Stimulated activated CD8-positive, alpha-beta memory T cell treated with anti-CD3 and anti-CD28 coated beads, Interleukin-7, amount 100 ng/mL, for 4 hours (primary cell): ENCODE measurements at places on chromosomes 13 and 19.
A peak's percentile ranks its signal among the peaks of the same experiment; 100 is the strongest.

GRCh38 chr13:38785042-38785441 is 98.2 kb downstream of the FREM2 start:
- no peak for DNase-seq

GRCh38 chr19:12789904-12790619 is 1.2 kb upstream of the JUNB start:
- DNase-seq: peak; percentile 77

DNA sequence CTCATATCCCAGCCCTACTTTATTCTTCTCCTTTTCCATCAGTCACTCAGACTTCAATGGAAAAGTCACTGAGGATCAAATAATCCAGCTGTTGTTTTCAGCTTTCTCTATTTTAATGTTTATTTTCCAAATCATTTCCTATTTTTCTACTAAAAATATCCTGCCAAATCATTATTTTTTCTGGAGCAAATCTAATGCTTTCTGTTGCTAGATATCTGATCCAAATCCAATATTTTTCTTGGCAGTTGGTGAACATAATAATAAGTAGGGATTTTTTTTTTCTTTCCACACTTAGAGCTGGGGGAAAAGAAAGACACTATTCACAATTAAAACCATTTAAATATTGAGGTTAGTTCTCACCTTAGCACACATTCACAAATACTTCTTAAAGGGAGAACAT is 656.1 kb downstream of the DACH1 start:
- DNase-seq: no peak

DNA sequence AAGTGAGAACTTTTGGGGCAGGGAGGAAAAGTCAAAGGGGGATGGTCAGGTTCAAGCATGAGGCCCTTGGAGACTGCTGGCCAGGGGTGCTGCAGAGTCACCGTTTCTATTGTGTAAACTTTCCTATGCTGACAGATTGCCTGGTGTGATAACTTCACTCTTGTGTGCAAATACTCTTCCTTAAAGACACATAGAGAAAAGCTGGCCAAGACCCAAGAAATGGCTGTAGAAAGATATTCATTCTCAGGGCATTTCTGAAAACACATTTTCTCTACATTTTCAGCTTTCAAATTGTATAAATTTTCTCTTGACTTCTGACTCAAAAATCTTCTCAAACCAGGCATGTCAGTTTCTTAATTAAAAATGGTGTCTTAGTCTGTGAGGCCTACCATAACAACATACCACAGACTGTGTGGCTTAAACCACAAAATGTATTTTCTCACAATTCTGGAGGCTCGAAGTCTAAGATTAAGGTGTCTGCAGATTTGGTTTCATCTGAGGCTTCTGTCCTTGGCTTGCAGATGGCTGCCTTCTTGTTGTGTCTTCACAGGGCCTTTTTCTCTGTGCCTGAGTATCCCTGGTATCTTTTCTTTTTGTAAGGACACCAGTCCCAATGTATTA is 304.5 kb downstream of the KCNRG start:
- DNase-seq: no peak

DNA sequence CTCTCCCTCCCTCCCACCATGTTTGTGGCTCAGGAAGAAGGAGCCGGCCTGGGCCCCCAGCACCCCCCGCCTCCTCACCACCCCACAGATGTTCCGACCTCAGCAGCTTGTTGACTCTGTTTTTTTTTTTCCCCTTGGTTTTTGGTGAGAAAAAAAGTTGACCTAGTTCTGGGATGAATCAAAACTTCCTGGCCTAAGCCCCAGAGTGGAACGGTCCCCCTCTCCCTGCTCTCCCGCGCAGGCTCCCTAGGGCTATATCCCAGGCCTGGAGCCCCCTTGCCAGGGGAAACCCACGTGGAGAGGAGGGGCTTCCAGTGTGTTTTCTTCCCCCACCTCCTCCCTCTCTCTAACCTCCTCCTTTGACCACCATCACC is 4.0 kb downstream of the COL5A3 start:
- no peak for DNase-seq

DNA sequence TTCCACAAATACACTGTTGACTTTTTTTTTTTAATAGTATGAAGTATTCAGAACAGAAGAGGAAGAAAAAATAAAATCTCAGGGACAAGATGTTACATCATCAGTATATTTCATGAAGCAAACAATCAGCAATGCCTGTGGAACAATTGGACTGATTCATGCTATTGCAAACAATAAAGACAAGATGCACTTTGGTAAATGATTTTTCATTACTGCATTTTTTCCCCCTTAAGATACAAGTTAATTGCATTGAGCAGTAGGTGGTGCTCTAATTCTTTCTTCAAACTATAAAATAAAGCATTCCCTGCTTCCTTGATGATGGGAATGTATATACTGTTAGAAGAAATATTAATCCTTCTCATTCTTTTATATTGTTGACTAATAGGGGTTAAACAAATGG is 17.1 kb downstream of the UCHL3 start:
- DNase-seq: no peak

- no peak for DNase-seq
These were observed 672.8 kb downstream of the PCDH9 start for GRCh38 chr13:66557357-66557756.

DNA sequence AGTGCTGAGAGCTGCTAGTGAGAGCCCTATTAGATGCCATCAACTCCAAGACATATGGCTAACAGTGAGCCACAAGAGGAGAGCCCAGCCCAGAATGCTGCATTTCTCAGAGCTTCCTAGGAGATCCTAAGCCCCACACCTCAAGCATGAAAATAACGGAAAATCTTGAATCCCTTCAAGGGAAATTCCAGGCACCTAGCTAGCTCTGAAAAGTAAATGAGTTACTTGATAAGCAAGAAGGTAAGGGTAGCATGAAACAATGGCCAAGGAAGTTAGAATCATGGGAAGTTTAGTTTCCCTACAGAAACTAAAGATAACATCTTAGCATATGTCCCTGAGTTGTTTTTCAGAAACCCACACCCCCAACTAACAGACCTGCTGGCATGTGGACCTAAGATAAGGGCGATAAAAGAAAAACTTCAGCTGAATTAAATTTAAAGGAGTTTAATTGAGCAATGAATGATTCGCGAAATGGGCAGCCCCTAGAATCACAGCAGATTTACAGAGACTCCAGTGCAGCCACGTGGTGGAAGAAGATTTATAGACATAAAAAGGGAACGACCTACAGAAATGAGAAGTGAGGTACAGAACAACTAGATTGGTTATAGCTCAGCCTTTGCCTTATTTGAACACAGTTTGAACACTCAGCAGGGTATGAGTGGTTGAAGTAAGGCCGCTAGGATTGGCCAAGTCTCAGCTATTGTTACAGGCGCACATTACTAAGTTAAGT is 301.3 kb upstream of the DACH1 start:
- DNase-seq: no peak

DNA sequence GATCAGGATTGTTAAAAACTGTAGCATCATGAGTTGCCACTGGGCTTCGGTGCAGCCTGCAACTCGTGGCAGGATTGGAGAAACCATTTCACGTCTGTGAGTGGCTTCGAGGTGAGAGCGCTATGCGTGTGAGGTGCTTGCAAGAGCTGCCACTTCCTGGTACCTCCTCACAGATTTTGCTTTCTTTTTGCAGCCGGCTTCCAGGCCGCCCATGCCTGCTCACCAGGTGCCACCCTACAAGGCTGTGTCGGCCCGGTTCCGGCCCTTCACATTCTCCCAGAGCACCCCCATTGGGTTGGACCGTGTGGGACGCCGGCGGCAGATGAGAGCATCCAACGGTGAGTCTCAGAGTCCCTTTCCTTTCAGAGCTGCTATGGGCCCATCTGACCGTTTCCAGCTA is 57.9 kb upstream of the C1QTNF9 start:
- DNase-seq: peak; percentile 77

DNA sequence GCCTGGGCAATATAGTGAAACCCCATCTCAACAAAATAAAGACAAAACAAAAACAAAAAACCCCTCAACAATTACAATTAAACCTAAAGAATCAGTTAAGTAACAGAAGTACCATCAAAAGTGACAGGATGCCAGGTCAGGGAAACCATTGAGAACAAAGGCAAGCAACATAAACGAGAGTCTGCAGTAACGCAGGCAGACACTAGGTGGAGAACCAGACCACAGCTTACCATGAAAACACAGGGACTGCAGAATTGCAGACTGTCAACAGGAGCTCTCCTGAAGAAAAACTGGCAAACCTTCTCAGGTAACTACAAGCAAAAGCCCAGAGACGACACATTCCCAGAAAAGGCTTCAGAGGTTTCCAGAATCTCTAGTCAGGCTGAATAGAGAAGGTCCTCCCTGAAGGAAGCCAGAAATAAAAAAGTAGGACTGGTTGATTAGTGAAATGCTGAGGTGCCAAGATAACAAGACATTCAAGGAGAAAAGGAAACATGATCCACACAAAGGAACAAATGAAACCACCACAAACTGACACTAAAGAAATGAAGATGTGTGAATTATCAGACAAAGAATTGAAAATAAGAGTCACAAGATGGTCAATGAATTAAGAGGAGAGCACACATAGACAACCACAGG is 2.2 kb upstream of the ZNF665 start:
- peak; percentile 44 for DNase-seq

DNA sequence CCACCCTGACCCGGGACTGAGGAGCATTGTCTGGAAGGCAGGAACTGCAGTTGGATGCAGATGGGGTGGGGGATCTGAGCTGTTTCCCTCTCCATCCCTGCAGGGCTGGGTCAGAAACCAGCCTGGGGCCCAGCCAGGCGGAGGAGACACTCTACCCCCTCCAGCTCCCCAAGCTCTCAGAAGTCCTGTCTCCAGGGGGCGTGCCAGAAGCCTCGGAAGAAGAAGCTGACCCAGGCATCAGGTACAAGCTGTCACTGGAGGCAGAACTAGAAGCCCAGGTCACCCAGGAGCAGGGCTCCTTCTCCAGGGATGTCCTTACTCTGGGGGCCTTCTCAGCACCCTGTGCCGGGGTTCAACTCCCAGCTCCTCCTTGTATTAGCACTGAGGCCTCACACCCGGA is 15.5 kb downstream of the SIX5 start:
- no peak for DNase-seq

- no peak for DNase-seq
These were observed 1488.1 kb upstream of the PRR20A start for GRCh38 chr13:55652657-55653056.

GRCh38 chr19:39080431-39080830 is 3.7 kb upstream of the ACP7 start:
- no peak for DNase-seq

DNA sequence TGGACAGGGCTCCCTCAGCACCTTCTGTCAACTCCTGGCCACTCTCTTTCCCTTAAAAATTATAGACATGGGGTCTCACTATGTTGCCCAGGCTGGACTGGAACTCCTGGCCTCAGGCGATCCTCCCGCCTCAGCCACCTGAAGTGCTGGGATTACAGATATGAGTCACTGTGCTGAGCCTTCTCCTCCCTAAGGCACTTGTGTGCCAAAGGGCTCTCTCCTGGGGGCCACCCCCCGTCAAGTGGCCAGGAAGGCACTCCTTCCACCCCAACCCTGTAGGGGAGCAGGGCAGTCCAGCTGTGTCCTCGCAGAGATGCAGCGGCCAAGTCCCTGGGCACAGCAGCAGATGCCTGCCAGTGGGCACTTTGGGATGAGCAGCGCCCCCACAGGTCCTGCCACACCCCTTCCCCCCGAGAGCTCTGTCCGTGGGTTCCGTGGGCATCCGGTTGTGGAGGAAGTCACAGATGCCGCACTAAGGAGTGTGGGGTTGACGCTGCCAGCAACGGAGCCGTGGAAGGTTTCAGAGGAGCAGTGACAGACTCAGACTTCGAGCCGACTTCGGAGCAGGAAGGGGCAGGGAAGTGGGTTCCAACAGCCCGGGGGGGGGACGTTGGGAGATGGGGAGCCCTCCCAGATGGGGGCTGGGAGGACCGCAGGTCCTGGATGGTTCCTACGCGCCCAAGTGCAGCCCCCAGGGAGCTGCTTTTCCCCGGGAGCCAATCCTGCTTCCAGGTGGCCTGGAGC is 3.3 kb upstream of the UQCR11 start:
- no peak for DNase-seq

DNA sequence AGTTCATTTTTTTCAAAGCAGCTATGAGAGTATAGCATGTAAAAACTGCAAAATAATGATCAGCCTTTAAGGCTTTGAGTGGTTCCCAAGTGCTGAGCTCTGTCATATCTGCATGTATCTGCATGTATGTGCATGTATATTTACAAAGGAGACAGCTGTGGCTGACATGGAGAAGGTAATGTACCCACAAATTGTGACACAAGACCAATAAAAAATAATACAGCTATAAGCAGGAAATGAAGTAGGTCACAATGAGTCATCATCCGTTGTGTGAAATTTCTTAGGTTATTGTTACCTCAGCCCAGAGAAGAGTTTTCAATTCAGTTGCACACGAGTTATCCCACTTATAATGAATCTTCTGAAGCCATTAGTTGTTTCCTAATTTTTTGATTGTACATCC is 60.9 kb upstream of the MED4 start:
- DNase-seq: no peak

DNA sequence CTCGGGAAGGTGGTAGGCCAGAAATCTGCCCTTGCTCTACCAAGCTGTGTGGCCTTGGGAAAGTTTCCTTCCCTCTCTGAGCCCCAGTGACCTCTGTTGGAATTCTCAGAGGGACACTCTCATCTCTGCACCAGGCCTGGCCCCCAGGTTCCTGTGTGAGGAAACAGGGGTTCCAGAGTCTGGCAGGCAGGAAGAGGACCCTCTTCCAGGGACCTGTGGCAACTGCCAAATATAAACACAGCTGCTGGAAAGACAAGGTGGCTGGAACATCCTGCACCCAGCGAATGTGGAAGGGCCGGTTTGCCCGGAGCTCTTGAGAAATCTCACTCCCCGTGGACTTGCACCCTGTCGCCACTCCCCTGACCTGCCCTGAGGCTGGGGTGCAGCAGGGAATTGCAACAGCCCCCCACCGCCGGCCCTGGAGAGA is 52.8 kb downstream of the GADD45B start:
- DNase-seq: no peak

DNA sequence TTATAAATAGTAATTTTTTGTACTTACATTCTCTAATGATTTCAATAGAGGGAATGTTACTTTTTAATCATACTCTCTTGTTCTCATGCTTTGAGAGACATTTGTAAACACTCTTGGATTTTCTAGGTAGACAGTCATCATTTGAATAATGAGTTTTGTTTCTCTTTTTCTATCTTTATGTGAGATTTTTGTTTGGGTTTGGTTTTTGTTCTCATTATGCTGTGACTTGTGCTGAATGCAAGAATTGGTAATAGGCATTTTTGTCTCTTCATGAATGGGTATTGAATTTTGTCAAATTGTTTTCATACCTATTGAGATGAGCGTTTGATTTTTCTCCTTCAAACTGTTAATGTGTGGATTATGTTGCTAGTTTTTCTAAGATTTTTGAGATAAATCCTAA is 56.8 kb upstream of the GPR183 start:
- no peak for DNase-seq
